ENCODE measurements at places on chromosomes 13 and 19.

- no peak for DNase-seq
Observed at GRCh38 chr19:19103167-19103566, 35.1 kb downstream of the TMEM161A start.

- no peak for DNase-seq
Observed at GRCh38 chr19:14004619-14005348, 1.3 kb downstream of the RFX1 start.

DNA sequence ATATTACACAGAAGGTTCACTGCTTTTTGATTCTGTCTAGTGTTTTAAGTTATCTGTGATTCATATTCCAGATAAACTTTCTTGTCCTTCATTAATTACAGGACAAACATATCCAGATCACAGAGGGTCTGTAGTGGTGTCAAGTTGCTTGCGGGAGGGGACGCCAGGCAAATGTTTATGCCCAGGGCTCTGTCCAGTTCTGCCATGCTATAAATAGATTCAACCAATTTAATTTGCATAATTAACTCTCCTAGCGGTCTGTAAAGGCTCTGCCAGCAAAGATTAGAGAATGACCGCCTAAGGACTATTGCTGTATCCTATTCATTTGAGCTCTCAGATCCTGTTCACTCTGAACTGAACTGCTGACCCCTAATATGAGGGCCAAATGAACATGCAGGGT lies 59.7 kb upstream of the TRPC4 start:
- no peak for DNase-seq

DNA sequence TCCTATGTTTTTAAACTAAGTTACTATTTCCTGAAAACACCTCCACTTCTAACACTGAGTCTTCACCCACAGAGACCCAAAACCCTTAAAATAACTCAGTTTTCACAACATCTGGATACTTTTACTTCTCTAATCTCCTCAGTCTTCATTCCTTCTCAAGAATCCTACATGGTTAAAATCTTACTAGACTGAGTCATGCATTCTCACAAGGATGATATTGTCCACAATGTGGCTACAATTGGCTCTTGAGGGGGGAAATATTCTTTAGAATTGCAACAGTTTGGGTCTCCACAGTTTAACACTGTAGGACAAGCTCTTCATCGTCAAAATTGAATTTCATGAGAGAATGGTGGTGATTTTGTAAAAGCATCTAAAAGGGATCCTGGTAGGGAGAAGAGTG lies 397.1 kb downstream of the SLITRK5 start:
- no peak for DNase-seq

All from stimulated activated CD8-positive, alpha-beta memory T cell treated with anti-CD3 and anti-CD28 coated beads, Interleukin-2, amount 100 ng/mL, for 1 hour (primary cell).